ENCODE measurements at places on chromosomes 1 and 21. TPM values are rescaled to one million over a fixed set of nuclear protein-coding genes. Genes with fewer than 3 reads are reported as not detected.

MFAP2 gene
- total RNA-seq, result 16.9 TPM

OR14K1 gene
- not detected for total RNA-seq

EPHA8 gene
- total RNA-seq, result not detected

IFI44 gene
- 107 TPM for total RNA-seq

FAM167B gene
- total RNA-seq, result not detected

KRTCAP2 gene
- total RNA-seq, result 172 TPM

APCS gene
- not detected for total RNA-seq

CDC42BPA gene
- 24.2 TPM for total RNA-seq

RNF223 gene
- not detected for total RNA-seq

S100A9 gene
- 1.1 TPM for total RNA-seq

SLAMF8 gene
- total RNA-seq, result 1.5 TPM

Data from RPMI7951 (cell line).